ENCODE measurements at places on chromosomes 5 and 9.

- H3K27ac ChIP-seq = no peak overlapping the region
- peak; percentile 41 for DNase-seq
- H3K4me3 ChIP-seq = no peak overlapping the region
- H3K27me3 ChIP-seq = peaks cover 2% of the 10 kb centered on the region
- no peaks in the 10 kb centered on the region for H3K36me3 ChIP-seq
- H3K4me1 ChIP-seq = peaks cover 26% of the 10 kb centered on the region
Measured at GRCh38 chr9:89576404-89576839, 28.4 kb upstream of the GADD45G start.

DNA sequence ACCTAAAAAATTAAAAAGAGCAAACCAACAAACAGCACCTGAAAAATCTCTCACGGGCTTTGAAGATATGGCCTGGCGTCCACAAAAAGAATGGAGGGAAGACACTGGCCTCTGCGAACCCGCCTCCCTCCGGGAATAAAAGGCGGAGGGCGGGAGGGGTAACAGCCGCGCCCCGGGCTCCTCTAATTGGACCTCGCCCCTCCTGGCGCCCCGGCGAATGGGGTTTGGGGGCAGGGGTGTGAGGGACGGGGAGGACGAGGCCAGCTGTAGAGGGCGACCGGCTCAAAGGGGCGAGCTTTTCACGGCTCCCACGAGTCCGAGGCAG lies 753 bp downstream of the FANCC start:
- no peak for DNase-seq
- H3K27me3 ChIP-seq = peaks cover 4% of the 10 kb centered on the region
- peaks cover 17% of the 10 kb centered on the region for H3K4me1 ChIP-seq
- H3K27ac ChIP-seq = peak overlapping the region; percentile 73

GRCh38 chr5:122668552-122668951 lies 106.3 kb upstream of the SNX2 start:
- no peaks in the 10 kb centered on the region for H3K4me1 ChIP-seq
- H3K27me3 ChIP-seq = no peaks in the 10 kb centered on the region
- H3K27ac ChIP-seq = no peak overlapping the region
- DNase-seq = no peak
- H3K36me3 ChIP-seq = no peaks in the 10 kb centered on the region

DNA sequence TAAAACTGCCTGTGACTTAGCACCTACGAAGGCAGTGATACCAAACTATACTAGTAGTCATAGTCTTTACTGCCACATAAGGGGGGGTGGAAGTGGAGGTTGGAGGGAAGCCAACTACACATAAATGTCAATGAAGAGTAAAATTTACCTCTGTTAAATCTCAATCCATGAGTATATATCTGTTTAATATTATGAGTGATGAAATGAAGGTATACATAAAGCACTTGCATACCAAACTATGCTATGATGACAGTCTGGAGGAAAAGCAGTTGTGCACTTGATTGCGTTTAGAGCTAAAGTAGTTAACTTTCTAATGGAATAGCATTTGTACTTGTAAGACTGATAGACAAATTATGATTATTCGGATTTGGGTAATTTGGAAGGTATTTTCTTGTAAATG lies 129.2 kb upstream of the POU5F2 start:
- H3K27ac ChIP-seq = no peak overlapping the region
- DNase-seq = no peak
- no peaks in the 10 kb centered on the region for H3K4me1 ChIP-seq

DNA sequence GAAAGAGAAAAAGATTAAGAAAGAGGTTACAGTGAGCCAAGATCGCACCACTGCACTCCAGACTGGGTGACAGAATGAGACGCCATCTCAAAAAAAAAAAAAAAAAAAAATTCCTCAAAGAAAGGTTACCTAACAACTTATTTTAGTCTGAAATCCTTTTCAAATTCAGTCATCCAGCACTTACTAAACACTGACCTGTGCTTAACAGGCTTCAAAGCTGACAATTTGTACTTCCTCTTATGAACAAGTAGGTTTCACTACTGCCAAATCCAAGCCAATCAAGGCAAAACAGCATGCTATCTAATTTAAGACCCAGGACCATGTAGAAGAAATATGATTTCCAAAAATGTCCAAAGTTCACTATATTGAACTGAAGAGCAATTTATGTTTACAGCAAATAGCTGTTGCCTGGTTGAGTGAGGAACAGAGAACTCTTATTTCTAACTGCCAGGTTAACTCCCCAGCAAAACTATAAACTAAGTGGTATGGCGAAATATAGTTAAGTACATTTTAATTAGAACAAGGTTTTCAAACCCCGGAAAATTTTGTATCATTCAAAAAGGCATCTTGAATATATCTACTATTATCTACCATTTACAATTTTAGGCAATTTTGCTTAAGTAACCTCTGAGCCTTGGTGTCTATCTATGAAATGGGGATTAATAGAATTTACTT lies 13.4 kb downstream of the PWWP2A start:
- no peak overlapping the region for H3K4me3 ChIP-seq
- H3K27me3 ChIP-seq = no peaks in the 10 kb centered on the region
- H3K4me1 ChIP-seq = peaks cover 36% of the 10 kb centered on the region
- DNase-seq = no peak

DNA sequence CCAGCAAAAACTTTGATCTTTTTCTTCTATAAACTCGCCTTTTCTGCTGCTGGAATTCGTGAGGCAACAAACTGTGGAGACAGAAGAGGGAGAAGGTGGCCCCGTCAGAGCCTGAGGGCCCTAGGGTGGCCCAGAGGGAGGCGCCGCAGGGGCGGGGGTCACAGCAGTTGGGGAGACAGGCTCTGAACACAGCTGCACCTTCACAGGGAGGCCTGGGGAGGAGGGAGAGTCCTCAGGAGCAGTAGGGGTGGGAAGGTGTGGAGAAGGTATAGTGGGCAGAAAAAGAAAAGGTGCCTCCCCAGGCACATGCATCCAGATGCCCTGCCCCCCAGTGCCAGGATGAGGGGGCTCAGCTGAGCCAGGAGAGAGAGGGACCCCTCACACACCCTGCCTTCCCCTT lies 15.1 kb downstream of the PHF19 start:
- H3K27ac ChIP-seq = no peak overlapping the region
- H3K4me3 ChIP-seq = no peak overlapping the region
- peaks cover 18% of the 10 kb centered on the region for H3K36me3 ChIP-seq
- no peaks in the 10 kb centered on the region for H3K4me1 ChIP-seq
- DNase-seq = no peak
- H3K27me3 ChIP-seq = no peaks in the 10 kb centered on the region

DNA sequence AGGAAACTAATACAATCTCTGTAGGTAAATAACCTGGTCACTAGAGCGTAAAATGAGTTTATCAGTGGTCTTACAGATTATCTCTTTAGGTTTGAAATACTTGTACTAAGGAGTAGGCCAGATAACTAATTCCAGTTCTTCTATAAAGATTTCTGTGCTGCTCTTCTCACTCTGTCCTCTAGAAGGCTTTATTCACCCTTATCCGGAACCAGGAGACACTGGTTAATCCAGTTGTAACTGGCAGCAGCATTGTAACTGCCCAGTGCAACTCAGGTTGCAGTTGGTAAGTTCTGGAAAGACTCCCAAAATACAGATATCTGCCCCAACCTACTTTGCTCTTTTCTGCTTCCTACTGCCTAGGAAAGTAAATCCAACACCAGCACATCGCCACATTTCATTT lies 19.8 kb downstream of the C5orf22 start:
- H3K4me3 ChIP-seq = no peak overlapping the region
- H3K27me3 ChIP-seq = no peaks in the 10 kb centered on the region
- H3K27ac ChIP-seq = no peak overlapping the region
- no peaks in the 10 kb centered on the region for H3K4me1 ChIP-seq

GRCh38 chr9:14488421-14489190 lies 174.7 kb upstream of the NFIB start:
- DNase-seq = no peak
- no peak overlapping the region for H3K4me3 ChIP-seq
- H3K4me1 ChIP-seq = no peaks in the 10 kb centered on the region
- H3K36me3 ChIP-seq = no peaks in the 10 kb centered on the region

DNA sequence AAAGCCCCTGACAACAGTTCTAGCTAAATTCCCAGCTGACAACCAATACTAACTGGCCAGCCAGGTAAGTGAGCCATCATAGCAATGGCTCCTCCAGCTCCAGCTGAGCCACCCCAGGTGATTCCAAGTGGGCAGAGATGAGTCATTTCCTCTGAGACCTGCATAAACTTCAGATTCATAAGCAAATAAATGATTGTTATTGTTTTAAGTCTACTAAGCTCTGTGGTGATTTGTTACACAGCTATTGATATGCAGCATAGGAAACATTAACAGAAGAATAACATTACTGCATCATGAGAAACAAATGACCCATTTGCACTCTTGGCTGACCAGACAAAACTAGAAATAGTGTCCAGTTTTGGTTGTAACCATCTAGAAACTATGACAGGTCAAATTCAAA lies 60.3 kb downstream of the TTC39B start:
- H3K4me1 ChIP-seq = peaks cover 54% of the 10 kb centered on the region
- no peak overlapping the region for H3K4me3 ChIP-seq
- H3K27me3 ChIP-seq = no peaks in the 10 kb centered on the region
- no peak for DNase-seq
- H3K36me3 ChIP-seq = peaks cover 4% of the 10 kb centered on the region
- H3K27ac ChIP-seq = peak overlapping the region; percentile 41

DNA sequence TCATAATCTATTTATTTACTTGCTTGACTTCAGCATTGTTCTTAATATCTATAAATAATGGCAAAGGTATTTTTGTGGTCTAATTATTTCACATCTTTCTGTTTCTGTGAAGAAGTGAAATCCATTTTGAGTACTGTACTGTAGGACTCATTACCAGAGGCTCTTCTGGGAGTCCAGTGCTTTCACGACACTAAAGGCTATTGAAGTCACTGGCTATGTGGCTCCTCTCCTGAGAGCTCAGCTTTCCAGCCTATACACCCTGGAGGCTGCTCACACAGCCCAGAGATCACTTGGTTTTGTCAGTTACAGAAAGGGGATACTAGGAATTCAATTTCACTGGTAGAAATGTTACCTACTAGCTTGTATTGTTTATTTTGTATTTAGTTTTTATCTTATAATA lies 547.3 kb downstream of the TAF11L14 start:
- H3K27me3 ChIP-seq = peaks cover 4% of the 10 kb centered on the region
- no peaks in the 10 kb centered on the region for H3K4me1 ChIP-seq
- no peak overlapping the region for H3K4me3 ChIP-seq
- H3K27ac ChIP-seq = no peak overlapping the region

GRCh38 chr5:82603033-82603987 lies 325.2 kb upstream of the RPS23 start:
- H3K4me1 ChIP-seq = no peaks in the 10 kb centered on the region
- H3K27me3 ChIP-seq = peaks cover 7% of the 10 kb centered on the region
- no peak for DNase-seq
- no peaks in the 10 kb centered on the region for H3K36me3 ChIP-seq
- H3K27ac ChIP-seq = no peak overlapping the region

DNA sequence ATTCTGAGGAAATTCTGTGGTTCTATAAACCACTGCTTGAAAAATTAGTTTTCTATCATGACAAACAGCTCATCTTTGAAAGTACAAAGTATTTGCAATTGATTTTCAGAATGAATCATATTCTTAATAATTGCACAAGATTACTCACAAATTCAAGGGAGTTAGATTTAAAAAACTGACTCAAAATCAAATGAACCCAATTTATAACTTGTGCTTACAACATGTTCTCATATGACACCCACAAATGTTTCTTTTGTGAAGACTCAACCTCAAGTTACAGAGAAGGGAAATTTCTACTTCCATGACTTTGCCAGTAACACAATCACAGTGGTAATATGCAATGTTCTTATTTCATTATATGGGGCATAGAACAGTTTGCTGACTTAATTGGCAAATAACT lies 272.0 kb upstream of the ACTBL2 start:
- DNase-seq = no peak
- no peak overlapping the region for H3K27ac ChIP-seq
- no peak overlapping the region for H3K4me3 ChIP-seq
- H3K36me3 ChIP-seq = no peaks in the 10 kb centered on the region
- no peaks in the 10 kb centered on the region for H3K4me1 ChIP-seq
- peaks cover 2% of the 10 kb centered on the region for H3K27me3 ChIP-seq

DNA sequence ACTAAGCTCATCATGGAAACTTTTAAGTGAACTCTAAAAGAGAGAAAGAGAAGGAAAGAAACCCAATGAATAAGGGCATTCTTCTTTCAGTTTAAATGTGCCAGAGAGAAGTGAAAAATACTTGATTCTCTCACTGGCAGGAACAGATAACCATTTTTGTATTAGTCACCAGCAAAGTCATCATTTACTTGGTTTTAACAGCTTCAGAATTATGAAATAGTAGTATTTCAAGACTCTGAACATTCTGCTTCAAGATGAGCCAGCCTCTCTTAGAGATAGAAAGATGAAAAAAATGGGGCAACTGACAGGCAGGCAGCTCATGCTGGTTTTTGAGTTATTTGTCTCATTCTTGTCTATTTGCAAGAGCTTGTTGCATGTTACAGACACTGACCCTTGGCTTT lies 103.5 kb downstream of the GCNT1 start:
- no peak overlapping the region for H3K4me3 ChIP-seq
- peaks cover 1% of the 10 kb centered on the region for H3K27me3 ChIP-seq
- peaks cover 10% of the 10 kb centered on the region for H3K36me3 ChIP-seq
- H3K27ac ChIP-seq = no peak overlapping the region
- DNase-seq = no peak

GRCh38 chr5:154937718-154938466 lies at the start of gene GEMIN5:
Gene GEMIN5 (minus strand): TSS chr5:154938211. CDS start chr5:154938133, 78 bp downstream.
- peak within 1 kb of the TSS; percentile 91 for H3K4me3 ChIP-seq
- H3K36me3 ChIP-seq = peaks cover 6% of the 10 kb centered on the region
- peak within 1 kb of the TSS; percentile 48 for H3K27ac ChIP-seq
- DNase-seq = peak; percentile 84

DNA sequence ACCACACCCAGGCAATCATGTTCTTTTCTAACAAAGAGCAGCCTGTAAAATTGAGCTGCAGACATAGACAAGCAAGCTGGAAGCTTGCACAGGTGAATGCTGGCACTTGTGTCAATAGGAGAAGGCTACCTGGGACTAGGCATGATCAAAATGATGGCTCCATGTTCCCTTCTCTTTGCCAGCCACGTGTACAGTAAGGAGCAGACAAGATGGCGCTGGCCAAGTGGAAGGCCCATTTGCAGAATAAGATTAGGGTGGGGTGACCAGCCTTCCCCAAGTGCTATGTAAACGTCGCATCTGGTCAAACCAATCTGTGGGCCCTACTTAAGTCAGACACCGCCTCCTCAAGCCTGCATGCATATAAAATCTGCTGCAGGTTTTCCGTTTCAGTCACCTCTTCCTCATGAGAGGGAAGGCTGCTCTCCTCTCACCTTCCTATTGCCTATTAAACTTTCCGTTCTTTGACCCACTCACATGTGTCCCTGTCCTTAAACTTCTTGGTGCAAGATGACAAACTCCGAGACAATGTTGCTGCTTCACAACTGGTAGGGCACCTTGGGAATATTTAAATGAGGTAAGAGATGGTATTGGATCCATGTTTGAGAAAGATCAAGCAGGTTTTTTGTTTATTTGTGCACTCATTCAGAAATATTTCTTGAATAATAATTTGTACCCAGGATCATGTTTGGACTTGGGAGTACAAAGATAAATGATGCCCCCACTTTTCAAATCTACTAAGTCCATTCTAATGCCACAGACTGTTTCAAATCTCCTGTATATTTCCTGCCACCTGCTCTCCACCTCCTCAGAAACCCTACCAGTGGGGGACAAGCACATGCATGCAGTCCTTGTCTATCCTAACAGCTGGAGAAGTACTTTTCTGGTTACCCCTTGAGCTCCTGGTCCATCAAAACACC lies 30.7 kb upstream of the TGFBR1 start:
- no peak overlapping the region for H3K4me3 ChIP-seq
- peaks cover 100% of the 10 kb centered on the region for H3K4me1 ChIP-seq
- no peak for DNase-seq
- H3K36me3 ChIP-seq = peaks cover 6% of the 10 kb centered on the region

GRCh38 chr5:14930486-14930885 lies 58.9 kb upstream of the ANKH start:
- no peaks in the 10 kb centered on the region for H3K36me3 ChIP-seq
- no peak overlapping the region for H3K27ac ChIP-seq
- H3K4me1 ChIP-seq = peaks cover 7% of the 10 kb centered on the region
- H3K4me3 ChIP-seq = no peak overlapping the region
- DNase-seq = no peak

All from immature natural killer cell (primary cell).